ENCODE measurements at places on chromosomes 6 and 20.
A peak's percentile ranks its signal among the peaks of the same experiment; 100 is the strongest.

DNA sequence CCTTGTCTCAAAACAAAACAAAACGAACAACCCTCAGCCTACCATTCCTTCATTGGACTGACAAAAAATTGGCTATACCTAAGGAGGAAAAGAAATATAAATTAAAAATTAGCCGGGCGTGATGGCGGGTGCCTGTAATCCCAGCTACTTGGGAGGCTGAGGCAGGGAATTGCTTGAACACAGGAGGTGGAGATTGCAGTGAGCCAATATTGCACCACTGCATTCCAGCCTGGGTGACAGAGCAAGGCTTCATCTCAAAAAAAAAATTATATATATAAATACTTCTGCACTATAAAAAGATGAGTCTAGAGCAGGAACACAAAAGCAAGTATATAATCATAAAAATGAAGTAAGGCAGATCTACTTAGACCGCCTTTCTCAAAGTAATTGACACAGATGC lies 109.8 kb downstream of the CRYBG1 start:
- DNase-seq = no peak

GRCh38 chr20:57548177-57549058 lies 12.5 kb upstream of the PCK1 start:
- no peak for DNase-seq

GRCh38 chr20:45758096-45758495 lies 33.6 kb downstream of the WFDC3 start:
- DNase-seq = peak; percentile 35

GRCh38 chr6:10692965-10693538 lies 1.4 kb downstream of the C6orf52 start:
- DNase-seq = no peak

DNA sequence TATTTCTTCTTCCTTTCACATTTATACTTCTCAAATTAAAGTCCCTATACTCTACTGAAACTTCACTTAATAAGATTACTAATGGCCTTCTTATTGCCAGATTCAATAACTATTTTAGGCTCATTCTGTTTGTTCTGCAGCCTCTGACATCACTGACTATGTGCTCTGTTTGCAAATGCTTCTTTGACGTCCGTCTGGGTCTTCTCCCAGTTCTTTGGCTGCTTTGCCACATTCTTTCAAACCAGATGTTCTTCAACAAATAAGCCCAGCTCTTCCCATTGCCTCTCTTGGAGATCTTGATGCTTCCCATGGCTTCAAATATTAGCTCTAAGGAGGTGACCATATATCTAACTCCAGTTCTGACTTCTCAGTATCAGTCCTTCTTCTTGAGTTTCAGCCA lies 117.4 kb downstream of the BTBD9 start:
- DNase-seq = no peak

- no peak for DNase-seq
Observed at GRCh38 chr20:49603209-49603627, 35.3 kb upstream of the PTGIS start.

DNA sequence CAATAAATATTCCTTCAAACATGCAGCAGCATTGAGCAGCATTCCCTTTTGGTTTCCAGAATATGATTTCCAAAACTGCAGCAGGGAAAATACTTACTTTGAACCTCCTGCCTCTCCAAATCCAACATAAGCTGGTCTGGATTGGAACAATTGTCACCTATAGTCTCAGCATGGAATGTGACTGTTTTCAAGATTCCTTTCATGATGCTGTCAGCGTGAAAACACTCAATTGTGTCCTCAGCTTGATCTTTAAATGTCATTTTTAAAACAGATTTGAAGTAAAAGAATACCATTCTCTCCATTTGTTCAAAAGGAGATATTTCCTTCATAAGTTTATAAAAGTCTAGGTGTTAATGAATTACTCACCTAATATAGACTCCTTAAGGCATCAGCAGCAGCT lies 993.9 kb downstream of the EYS start:
- DNase-seq = no peak

DNA sequence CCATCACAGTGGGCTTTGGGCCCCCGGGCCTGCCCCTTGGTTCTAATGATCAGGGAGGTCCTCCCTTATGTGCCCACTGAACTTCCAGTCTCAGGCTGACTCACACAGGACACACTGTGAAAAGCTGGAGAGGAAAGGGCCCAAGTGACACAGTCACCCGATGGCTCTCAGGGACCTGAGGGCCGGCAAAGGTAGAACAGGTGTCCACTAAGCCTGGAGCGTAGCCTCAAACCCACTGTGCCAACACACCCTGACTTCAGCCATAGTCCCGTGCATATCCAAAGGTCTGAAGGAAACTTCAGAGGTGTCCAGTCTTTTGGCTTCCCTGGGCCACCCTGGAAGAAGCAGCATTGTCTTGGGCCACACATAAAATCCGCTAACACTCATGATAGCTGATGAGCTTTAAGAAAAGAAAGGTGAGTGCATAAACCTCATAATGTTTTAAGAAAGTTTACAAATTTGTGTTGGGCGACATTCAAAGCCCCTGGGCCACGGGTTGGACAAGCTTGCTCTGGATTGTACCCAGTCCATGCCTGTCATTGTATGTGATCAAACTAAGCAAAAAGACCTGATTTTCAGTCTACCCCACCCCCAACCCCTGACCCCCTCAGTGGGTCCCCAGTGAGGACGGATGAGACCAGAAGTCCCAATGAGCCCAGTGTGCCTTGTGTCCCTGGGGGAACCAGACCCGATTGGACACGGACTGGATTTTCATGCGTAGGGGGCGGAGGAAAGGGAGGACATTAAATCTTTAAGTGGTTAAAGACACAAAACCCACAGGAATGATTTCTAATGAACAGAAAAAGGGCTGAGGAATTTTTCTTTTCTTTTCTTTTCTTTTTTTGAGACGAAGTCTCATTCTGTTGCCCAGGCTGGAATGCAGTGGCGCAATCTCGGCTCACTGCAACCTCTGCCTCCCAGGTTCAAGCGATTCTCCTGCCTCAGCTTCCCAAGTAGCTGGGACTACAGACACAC lies 6.1 kb downstream of the RAMACL start:
- no peak for DNase-seq

- DNase-seq = no peak
Observed at GRCh38 chr6:155157101-155157500, 106.7 kb upstream of the CLDN20 start.

All from activated CD8-positive, alpha-beta memory T cell treated with anti-CD3 and anti-CD28 coated beads, Interleukin-2, amount 50 U/mL, for 48 hours (primary cell).